ENCODE measurements at places on chromosomes 4 and X.

- no peak for DNase-seq
Observed at GRCh38 chrX:150712619-150713018, 19.4 kb downstream of the MTMR1 start.

DNA sequence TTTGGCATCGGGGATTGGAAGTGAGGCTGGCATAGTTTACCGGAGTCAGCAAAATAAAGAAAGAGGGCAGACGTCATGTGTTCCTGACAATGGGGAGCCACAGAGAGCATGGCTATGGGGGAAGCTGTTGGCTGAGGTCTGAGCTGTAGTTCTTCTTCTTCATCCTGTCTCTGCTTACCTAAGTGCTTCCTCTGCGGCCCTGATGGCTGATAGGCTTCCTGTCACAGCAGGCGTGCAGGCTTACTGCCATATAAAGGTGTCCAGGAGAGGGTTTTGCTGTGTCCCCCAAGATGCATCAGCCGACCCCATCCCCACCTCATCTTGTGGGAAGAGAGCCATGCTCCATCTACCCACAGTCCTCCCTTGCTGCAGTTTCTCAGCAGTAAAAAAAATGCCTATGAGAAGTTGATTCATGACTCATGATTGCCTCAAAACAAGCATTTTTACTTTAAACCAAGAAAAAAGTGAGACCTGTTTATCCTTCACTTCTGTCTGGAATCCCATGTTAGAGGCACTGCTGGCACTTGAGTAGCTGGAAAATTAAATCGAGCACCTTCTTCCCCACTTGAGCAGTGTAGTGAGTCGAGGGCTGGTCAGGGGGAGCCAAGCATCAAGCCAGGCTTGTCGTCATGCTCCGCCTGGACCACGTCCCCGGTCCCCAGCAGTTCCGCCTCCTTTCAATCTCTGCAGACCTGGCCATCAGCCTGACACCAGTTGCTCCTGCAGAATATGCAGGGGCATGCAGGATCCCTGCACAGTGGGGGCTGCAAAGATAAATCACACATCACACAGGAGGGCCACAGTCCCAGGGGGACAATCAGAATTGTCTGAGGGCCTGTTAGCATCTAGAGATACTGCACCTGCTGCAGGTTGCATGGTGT is 237.8 kb downstream of the EVC2 start:
- DNase-seq, result no peak

DNA sequence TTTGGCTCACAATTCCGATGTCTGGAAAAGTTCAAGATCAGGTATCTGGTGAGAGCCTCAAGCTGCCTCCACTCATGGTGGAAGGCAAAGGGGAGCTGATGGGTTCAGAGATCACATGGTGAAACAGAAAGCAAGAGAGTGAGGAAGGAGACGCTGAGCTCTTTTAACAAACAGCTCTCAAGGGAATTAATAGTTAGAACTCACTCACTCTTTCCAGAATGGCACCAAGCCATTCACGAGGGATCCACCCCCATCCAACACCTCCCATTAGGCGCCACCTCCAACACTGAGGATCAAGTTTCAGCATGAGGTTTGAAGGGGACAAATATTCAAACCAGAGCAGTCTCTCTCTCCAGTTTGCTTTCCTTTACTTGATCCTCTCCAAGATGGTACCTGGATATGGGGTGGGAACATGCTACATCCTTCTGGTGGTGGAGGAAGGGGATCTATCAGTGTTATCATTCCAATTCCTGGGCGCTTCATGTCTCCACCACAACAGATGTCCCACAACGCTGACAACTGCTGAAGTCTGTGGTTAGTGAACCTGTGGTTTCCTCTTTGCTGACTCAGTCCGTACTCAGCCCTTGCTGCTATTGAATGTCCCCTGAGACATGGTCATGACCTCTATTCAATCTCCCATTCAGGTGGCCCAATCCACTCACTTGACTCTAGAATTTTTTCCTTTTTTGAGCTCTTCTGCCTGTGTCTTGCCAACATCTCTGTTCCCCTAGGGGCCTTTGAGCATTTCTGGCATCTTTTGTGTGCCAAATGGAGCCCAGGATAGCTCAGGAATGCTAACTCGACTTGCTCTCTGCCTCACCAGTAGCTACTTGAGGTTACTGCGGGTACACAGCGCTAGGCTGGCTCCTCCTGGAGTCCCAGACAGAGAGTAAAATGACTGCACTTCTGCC is 395.2 kb downstream of the MID1IP1 start:
- peak; percentile 11 for DNase-seq

DNA sequence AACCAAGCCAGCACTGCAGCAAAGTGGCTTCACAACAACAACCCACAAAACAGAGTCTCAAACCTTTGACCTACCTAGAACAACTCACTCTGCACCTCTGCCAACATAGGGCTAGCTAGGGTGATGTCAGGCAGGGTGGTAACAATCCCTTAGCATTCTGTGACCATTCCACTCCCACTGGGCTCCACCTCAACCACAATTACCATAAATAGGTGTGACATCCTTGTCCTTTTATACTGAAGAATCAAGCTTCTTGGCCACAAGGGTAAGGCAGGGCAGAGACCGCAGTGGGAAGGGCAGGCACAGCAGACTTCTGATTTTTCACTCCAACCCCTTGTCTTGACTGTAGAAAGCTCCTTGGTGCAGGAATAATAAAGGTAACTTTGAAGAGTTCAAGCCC is 795.4 kb upstream of the DIAPH2 start:
- DNase-seq, result no peak

DNA sequence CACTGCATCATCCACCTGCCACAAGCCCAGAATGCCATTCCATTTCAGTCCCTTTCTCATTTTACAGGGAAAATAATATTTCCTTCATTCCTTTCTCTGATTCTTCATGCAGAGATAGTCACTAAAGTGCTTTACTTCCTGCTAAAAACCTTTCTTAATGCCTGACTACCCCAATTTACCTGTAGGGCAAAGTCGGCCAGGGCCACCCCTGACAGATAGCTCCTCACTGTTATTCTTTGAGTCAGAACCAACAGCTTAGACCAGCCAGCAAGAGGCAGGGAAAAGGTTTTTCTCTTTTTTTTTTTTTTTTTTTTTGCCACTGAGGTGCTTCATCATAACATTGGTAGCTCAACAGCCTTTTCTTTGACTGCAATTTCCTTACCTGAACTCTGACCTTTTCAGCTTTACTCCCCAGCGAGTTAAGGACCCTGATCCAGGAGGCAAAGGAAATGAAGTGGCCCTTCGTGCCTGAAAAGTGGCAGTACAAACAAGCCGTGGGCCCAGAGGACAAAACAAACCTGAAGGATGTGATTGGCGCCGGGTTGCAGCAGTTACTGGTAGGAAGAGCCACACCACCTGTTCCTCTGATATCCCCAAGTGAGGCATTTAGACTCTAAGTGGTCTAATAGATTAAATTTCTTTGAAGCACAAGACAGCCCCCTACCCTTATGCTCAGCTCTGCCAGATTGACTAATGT is 85.0 kb downstream of the ALPK1 start:
- DNase-seq, result no peak
